Vein endothelial cell (primary cell): ENCODE measurements at places on chromosomes 11 and 22. TPM values are rescaled to one million over a fixed set of nuclear protein-coding genes. Genes with fewer than 3 reads are reported as not detected.

The MRGPRE gene
- total RNA-seq = not detected in 2 replicates

The ENTHD1 gene
- total RNA-seq = not detected in 2 replicates

The OR51E2 gene
- not detected in 2 replicates for total RNA-seq

The ZNF214 gene
- total RNA-seq = 0.76 and 0.98 TPM in 2 replicates

The LRP4 gene
- total RNA-seq = 1.4 and 2.0 TPM in 2 replicates

The C11orf52 gene
- total RNA-seq = 0.65 TPM in 1 of 2 replicates, not detected in the other

The DEUP1 gene
- not detected in 2 replicates for total RNA-seq
